ENCODE measurements at places on chromosomes 1 and 21. TPM values are rescaled to one million over a fixed set of nuclear protein-coding genes. Genes with fewer than 3 reads are reported as not detected.

DNA sequence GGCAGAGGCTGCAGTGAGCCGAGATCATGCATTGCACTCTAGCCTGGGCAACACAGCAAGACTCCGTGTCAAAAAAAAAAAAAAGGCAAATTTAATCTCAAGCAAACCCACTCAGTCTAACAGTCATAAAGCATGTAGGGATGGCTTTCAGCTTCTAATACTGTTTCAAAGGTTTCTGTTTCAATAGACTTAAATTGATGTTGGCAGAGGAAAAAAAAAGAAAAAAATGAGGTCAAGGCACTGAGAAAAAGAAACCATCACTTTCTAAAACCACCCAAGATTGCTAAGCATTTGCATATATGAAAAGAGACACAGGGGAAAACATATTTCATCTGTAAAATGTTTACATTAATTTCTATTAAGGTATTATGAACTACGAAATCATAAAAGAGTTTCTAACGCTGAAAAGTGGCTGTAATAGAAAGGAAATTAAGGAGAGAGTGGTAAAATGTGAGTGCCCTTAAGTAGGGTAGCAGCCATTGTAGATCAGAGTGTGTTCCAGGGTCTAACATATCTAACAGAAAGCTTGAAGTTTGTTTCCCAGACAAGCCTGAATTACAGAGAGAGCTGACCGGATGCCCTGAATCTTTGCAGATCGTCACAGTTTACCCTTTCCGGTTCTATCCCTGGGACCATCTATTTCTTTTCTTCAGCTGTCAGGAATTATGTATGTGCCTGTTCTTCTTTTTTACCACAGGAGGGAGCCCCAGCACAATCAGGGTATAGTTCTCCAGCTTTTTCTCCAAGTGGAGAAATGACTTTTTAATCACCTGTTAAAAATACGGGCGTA is 70.0 kb downstream of the PLD5 start:
- DNase-seq: no peak
- H3K27ac ChIP-seq: no peak overlapping the region
- H3K4me1 ChIP-seq: no peaks in the 10 kb centered on the region
- no peaks in the 10 kb centered on the region for H3K36me3 ChIP-seq
- no peaks in the 10 kb centered on the region for H3K27me3 ChIP-seq
- H3K4me3 ChIP-seq: no peak overlapping the region

DNA sequence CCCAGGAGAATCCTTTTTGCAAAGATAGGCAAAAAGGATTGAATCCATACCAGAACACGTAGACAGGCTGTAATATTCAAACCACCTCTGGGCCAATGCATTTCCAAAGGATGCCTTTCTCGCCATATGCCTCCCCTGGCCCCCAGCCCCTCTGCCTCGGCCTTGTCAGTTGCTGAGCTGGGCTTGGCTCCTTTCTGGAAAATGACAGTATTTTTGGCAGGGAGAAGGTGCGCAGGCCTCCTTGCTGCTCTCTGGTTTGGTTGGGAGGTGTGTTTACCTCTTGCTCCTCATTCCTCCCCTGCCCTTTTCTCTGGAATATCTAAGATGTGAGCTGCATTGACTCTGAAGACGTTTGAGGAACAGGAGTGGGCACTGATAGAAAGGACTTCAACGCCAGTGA is 26.0 kb upstream of the CNTN2 start:
- no peak overlapping the region for H3K27ac ChIP-seq
- no peaks in the 10 kb centered on the region for H3K36me3 ChIP-seq
- H3K4me3 ChIP-seq: no peak overlapping the region
- no peaks in the 10 kb centered on the region for H3K4me1 ChIP-seq
- no peaks in the 10 kb centered on the region for H3K27me3 ChIP-seq

Gene SETD4
- total RNA-seq: 22.7 TPM

Gene OR10J1
- not detected for total RNA-seq

DNA sequence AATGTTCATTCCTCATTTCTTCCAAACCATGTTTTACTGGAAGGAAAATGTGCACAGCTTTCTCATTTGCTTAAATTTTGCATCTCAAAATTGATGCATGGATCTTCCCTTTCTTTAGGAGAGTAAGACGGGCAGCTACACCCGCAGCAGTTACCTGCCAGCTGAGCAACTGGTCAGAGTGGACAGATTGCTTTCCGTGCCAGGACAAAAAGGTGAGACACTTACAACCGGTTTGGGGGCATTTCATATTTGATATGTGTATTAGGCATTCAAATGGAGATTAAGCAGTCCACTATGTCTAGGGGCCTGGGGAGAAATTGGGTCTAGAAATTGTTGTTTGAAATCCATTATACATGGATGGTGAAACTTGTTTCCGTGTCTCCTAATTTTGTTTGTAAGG is 12.9 kb downstream of the C8A start:
- DNase-seq: no peak
- no peaks in the 10 kb centered on the region for H3K27me3 ChIP-seq
- no peaks in the 10 kb centered on the region for H3K4me1 ChIP-seq
- no peaks in the 10 kb centered on the region for H3K36me3 ChIP-seq

DNA sequence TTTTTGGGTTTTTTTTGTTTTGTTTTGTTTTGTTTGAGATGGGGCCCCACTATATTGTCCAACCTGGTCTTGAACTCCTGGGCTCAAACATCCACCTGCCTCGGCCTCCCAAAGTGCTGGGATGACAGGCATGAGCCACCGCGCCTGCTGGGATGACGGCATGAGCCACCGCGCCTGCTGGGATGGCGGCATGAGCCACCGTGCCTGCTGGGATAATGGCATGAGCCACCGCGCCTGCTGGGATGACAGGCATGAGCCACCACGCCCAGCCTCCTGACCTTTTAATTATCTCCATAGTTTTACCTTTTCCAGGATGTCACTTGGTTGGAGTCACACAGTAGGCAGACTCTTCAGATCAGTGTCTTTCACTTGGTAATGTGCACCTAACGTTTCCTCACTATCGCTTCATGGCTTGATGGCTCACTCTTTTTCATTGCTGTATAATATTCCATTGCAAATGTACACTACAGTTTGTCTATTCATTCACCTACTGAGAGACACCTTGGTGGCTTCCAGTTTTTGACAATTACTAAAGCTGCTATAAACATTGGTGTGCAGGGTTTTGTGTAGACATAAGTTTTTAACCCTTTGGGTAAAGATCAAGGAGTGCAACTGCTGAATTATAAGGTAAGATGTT is 10.1 kb upstream of the PDXK start:
- H3K27ac ChIP-seq: no peak overlapping the region
- H3K4me3 ChIP-seq: no peak overlapping the region
- H3K27me3 ChIP-seq: no peaks in the 10 kb centered on the region
- no peaks in the 10 kb centered on the region for H3K4me1 ChIP-seq
- no peaks in the 10 kb centered on the region for H3K36me3 ChIP-seq
- DNase-seq: no peak

DNA sequence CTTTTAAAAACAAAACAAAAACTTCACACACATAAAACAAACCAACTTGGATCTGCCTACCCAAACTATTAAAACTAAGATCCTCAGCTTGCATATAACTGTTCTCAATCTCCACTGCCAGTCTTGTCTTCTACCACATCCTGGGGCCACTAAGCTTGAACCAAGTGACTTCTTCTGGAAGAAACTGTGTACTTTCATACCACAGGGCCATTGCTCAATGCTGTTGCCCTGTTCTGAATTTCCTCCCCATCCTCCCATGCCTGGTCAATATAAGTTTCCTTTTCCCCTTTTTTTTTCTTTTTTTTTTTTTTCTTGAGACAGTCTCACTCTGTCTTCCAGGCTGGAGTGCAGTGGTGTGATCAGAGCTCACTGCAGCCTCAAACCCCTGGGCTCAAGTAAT is 109.9 kb downstream of the KIAA0319L start:
- H3K4me3 ChIP-seq: no peak overlapping the region
- peaks cover 23% of the 10 kb centered on the region for H3K36me3 ChIP-seq
- DNase-seq: no peak
- H3K27me3 ChIP-seq: no peaks in the 10 kb centered on the region
- no peaks in the 10 kb centered on the region for H3K4me1 ChIP-seq

GRCh38 chr21:38992737-38993136 is 187.0 kb downstream of the ETS2 start:
- H3K27ac ChIP-seq: peak overlapping the region; percentile 44
- H3K27me3 ChIP-seq: no peaks in the 10 kb centered on the region
- H3K36me3 ChIP-seq: no peaks in the 10 kb centered on the region
- DNase-seq: no peak
- peaks cover 12% of the 10 kb centered on the region for H3K4me1 ChIP-seq

Gene IQGAP3
- total RNA-seq: 13.6 TPM

- no peak for DNase-seq
- H3K27ac ChIP-seq: no peak overlapping the region
- no peaks in the 10 kb centered on the region for H3K27me3 ChIP-seq
- H3K4me1 ChIP-seq: no peaks in the 10 kb centered on the region
- H3K36me3 ChIP-seq: no peaks in the 10 kb centered on the region
Measured at GRCh38 chr21:33133892-33134291, 64.0 kb downstream of the OLIG1 start.

- H3K27me3 ChIP-seq: no peaks in the 10 kb centered on the region
- peak overlapping the region; percentile 94 for H3K4me3 ChIP-seq
- peak overlapping the region; percentile 98 for H3K27ac ChIP-seq
- peak; percentile 71 for DNase-seq
- peaks cover 4% of the 10 kb centered on the region for H3K4me1 ChIP-seq
- H3K36me3 ChIP-seq: no peaks in the 10 kb centered on the region
Measured at GRCh38 chr1:89525169-89525855, 683 bp downstream of the LRRC8B start.

Gene FALEC
- not detected for total RNA-seq

Gene MROH9
- total RNA-seq: not detected

DNA sequence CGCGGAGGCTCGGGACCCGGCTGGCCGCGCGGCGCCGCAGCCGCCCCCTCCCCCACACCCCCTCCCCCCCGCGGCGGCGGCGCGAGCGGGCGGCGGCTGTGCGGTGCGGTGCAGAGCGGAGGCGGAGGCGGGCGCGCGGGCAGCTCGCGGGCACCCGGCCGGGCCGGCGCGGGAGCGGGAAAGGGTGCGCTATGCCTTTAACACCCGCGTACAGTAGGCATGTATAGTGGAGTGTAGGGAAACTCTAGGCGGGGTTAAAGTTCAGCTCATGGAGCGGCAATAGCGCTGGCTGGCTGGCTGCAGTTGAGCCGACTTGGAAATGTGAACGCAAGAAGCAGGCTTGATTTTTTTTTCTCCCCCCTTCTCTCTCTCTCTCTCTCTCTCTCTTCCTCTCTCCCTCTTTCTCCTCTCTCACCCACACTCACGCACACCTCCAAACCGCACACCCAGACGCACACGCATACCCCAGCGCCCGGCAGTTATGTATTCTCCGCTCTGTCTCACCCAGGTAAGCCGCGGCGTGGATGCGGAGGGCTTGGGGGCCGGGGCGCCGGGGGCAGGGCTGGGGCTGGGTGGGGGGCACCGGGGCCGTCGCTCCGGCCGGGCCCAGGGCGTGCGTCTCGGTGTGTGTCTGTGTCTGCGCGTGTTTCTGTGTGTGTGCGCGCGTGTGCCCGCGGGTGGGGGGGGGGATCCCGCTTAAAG is at the start of gene NFIA:
Gene NFIA, plus strand, starts transcription at position 251 of the 702 bp plus-strand sequence.
- peak; percentile 76 for DNase-seq
- peak within 1 kb of the TSS; percentile 72 for H3K4me3 ChIP-seq
- no peaks in the 10 kb centered on the region for H3K36me3 ChIP-seq
- H3K27me3 ChIP-seq: no peaks in the 10 kb centered on the region

DNA sequence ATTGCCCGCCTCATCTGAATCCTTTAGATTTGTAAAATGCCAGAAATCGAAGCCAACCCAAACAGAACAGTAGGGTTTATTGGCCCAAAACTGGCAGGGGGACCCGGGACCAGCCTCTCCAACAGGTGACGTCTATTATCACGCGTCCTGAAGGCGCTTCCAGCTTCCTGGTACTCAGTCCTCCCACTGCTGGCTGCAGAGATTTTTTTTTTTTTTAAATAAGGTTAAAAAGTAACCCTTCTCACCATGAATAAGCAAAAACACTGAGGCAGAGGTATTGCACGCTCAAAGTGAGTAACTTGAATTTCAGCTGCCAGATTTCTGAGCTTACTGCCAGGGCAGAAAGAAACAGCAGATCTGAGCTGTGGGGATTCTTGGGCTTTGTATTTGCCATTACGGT is 54.4 kb upstream of the GCLM start:
- H3K27me3 ChIP-seq: no peaks in the 10 kb centered on the region
- peak; percentile 47 for DNase-seq
- H3K4me3 ChIP-seq: no peak overlapping the region
- no peak overlapping the region for H3K27ac ChIP-seq
- no peaks in the 10 kb centered on the region for H3K36me3 ChIP-seq

DNA sequence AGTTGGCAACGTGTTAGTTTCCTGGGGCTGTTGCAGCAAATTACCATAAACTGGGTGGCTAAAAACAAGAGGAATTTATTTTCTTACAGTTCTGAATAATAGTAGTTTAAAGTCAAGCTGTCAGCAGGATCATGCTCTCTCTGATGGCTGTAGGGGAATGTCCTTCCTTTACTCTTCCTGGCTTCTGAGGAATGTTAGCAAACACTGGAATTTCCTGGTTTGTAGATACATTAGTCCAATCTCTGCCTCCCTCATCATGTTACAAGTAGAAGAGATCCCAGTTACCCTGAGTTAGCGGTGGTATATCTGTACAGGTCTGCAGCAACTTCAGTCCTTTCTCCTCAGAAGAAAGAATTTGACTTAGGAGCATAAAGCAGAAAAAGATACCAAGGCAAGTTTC is 2249.1 kb downstream of the NCAM2 start:
- no peaks in the 10 kb centered on the region for H3K4me1 ChIP-seq
- no peak overlapping the region for H3K27ac ChIP-seq
- no peaks in the 10 kb centered on the region for H3K36me3 ChIP-seq
- no peak overlapping the region for H3K4me3 ChIP-seq

DNA sequence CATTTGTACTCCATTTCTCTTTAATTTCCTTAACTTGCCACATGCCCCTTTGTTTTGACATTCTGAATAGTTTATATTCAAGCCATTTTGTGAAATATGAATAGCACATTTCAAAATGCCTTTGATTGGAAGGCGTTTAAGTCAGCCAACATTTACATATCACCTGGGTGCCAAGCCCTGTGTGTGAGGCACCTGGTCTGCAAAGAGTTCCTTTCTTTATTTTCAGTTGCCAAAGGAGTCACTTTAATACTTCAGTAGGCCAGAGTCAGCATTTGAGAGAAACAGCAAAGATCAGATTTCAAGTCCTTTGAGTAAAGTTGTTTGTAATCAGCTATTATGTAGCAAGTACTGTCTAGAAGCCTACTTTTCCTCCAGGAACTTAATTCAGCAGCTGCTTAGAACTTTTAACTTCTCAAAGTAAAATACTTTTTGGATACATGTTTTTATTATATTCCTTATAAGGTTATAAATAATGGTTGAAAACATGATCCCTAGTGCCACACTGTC is 70.8 kb downstream of the DTL start:
- no peak for DNase-seq
- no peak overlapping the region for H3K27ac ChIP-seq
- H3K27me3 ChIP-seq: no peaks in the 10 kb centered on the region
- H3K36me3 ChIP-seq: no peaks in the 10 kb centered on the region
- H3K4me1 ChIP-seq: no peaks in the 10 kb centered on the region
- H3K4me3 ChIP-seq: no peak overlapping the region

- no peak overlapping the region for H3K4me3 ChIP-seq
- no peak overlapping the region for H3K27ac ChIP-seq
- no peaks in the 10 kb centered on the region for H3K36me3 ChIP-seq
- H3K27me3 ChIP-seq: no peaks in the 10 kb centered on the region
Measured at GRCh38 chr1:41044187-41044586, 22.7 kb upstream of the SLFNL1 start.

DNA sequence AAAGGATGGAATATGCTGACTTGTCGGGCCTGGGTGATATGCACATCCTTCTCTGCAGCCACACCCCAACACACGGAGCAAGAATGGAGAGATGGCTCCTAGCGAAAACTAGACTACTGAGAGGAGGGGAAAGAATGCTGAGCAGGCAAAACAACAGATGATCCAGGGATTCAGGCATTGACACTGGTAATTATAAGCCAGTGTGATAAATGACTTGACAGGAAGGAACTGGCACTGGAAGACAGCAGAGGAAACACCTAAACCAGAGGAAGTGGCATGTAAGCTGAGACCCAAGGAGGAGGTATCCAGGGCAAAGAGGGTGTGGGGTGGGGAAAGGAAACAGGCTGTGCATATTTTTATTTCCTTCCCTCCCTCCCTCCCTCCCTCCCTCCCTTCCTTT is 31.7 kb upstream of the KHDRBS1 start:
- DNase-seq: no peak
- no peaks in the 10 kb centered on the region for H3K36me3 ChIP-seq
